GM10248 (cell line): ENCODE measurements at places on chromosomes 6 and 20.

- no peak for DNase-seq
Measured at GRCh38 chr6:90062667-90063066, 168.4 kb downstream of the GJA10 start.

DNA sequence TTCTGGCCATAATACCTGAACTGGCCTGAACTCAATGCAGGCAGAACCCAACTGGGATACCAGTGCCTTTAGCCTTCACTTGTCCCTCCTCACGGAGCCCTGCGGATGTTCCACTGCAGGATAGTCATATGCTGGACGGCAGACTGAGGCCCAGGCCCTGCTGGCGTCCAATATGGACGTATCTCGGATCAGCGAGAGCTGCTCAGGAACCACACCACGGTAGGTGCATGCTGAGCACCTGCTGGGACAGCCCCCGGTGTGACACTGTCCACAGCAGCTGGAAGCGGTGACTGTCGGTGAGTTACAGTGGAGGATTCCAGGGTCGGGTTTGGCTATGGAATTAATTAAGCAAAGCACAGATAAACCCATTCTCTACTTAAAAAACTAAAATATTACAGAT is 48.7 kb downstream of the PSMG4 start:
- DNase-seq, result no peak

GRCh38 chr20:25336561-25337422 is 53.8 kb downstream of the ABHD12 start:
- no peak for DNase-seq

DNA sequence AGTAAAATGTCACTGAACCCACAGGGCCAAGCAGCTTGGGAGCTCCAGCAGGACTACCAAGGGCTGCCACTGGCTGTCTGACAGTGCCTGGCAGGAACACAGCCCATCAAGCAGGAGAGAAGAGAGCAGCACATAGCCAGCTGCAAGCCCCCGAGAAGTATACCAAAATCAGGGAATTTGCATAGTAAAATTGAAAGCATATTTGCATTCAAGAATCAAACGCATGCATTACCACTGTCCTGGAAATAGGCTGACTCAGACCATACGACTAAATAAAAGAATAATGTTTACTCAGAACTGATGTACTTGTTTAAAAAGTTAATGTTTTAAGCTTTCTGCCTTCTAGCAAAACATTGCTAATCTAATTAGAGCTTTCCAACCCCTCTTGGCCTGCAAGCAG is 298.1 kb downstream of the TFAP2B start:
- DNase-seq, result no peak
